Renal cortex interstitium (tissue), 15 donors: ENCODE measurements at places on chromosomes 12 and 14.

GRCh38 chr12:63150713-63151622 is at the start of gene AVPR1A:
Gene AVPR1A (minus strand): TSS chr12:63151201. CDS start chr12:63150836, 365 bp downstream.
- no peak for DNase-seq

- peak; percentile 63 for DNase-seq
Measured at GRCh38 chr12:22457085-22457484, 87.3 kb downstream of the C2CD5 start.

DNA sequence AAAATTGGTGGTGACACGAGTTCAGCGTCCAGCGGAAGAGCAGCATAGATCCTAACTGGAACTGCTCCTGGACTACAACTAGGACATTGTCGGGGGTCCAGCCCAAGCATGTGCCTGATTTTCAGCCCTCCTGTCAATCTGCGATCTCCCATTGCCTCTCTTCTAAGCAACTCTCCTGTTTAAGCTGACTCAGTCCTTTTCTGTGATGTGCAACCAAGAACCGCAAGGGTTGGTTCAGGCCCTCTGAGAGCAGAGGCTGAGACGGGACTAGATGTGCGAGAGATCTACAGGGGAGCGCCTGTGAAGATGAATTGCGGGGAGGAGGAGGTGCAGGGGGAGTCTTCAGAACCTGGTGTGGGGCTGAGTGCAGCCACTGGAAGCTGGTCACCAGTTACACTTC is 3.7 kb upstream of the PAPLN start:
- no peak for DNase-seq

GRCh38 chr12:71536939-71537622 is 97.5 kb downstream of the LGR5 start:
- no peak for DNase-seq

GRCh38 chr14:29759521-29760340 is 167.9 kb downstream of the PRKD1 start:
- no peak for DNase-seq

GRCh38 chr14:50359631-50360030 is 37.0 kb downstream of the CDKL1 start:
- DNase-seq = no peak

DNA sequence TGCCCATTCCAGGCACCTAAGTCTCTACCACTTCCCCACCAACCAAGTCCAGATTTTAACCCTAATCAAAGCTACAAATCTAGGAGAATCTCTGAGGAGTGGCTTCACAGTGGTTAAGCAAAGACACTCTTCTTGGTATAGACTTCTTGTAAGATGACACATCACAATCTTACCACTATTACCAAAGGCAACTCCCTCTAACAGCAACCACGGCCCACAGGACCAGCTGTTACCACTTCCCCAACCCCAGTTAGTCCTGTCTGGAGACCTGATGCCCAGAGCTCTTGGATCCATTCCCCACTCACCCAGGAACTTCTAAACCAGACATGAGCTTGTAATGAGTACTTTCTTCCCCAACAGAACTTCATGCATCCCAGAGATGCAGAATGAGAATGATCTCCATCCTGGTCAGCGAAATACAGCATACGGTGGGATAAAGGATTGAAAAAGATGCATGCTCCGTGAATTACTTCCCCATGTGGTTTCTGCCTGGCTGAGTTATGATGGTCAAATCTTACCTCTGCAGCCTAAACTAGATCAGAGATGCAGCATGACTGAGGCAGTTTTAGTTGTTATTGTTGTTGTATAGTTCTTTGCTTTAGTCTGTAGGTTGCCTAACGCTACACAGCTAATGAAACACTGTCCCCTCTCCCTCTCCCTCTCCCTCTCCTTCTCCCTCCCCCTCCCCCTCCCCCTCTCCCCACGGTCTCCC is 87.7 kb upstream of the FOXN3 start:
- no peak for DNase-seq

DNA sequence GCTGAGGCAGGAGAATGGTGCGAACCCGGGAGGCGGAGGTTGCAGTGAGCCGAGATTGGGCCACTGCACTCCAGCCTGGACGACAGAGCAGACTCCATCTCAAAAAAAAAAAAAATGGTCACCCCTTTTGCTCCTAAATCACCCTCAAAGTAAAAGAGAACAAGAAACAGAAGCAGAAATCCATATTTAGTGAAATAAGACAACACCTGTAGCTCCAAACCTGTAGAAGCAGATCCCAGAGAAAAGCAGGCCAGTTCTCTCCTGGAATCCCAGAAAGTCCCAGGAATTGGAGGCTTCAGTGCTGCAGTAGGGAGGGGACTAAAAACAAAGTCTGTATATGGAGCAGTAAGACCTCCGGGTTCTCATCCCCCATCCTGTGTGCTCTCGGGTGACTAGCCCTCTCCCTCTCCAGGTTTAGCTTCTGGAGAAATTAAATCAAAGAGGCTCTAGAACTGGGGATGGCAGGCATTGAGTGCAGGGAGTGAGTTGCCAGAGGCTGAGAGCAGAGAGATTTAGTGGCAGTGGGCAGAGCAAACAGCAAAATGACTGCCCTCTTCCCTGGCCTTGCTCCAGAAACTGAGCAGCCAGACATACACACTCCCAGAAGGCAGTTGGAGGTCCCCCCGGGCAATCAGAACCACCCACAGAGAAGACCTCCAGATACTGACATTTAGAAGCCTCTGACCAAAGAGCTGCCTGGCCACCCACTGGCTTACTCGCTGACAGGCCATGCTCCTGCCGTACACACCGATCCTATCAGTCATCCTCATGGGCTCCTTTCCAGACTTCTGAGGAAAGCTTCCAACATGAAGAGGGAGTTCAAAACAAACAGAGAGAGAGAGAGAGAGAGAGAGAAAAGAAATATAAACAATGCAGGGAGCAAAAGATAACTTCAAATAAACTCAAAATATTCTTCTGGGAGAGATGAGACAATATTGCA is 6.3 kb upstream of the MLXIP start:
- DNase-seq = no peak

GRCh38 chr14:72567226-72567625 is 326.7 kb downstream of the DPF3 start:
- no peak for DNase-seq

GRCh38 chr12:41230756-41231155 is 42.6 kb downstream of the PDZRN4 start:
- DNase-seq = no peak

DNA sequence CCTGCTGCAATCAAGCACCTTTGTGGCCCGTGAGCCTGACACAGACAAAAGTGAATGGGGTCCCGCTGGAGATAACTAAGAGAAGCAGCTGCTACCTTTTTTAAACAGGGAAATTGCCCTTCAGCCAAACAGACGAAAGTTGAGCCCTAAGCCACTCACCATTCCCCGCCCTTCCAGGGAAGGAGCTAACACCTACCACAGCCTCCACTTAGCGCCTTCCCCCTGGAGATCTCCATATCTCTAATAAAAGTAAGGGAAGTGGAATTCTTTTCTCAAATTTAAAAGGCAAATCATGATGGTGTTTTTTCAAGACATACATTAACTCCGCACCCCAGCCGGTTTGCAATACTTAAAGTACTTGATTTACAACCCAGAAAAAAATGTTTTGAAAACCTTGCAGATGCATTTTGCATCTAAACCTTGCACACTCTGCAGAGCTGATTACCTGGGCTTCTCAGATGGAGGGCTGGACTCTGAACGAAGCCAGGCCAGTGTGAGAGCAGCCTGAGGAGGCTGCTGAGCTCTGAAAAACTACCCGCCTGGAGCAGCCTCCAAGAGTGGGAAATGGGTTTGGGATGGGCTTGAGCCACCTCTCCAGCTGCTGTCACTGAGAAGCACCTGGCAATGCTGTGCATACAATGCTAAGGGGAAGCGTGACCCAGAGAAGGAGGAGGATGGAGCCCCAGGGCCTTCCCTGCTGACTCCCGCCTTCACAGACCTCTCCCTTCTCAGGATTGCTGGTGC is 10.0 kb downstream of the NUAK1 start:
- no peak for DNase-seq

GRCh38 chr14:87632796-87633195 is 360.2 kb downstream of the GALC start:
- no peak for DNase-seq

GRCh38 chr14:53444677-53445312 is 291.7 kb upstream of the DDHD1 start:
- DNase-seq = no peak

DNA sequence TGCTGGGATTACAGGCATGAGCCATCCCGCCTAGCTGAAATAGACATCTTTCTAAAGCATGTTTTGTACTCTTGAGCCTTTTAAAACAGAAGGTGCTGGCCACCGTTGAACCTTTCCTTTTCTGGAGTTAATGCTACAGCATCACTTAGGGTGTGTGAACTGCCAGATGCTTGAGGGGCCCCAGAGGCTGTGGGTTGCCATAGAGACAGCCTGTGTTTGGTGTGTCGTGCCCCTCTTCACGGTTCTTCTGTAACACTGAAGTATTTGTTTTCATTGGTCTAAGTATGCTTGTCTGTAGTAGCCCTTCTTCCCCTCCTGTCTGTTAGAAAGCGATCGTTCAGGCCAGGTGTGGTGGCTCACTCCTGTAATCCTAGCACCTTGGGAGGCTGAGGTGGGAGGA is 30.8 kb downstream of the PLEKHG3 start:
- no peak for DNase-seq

DNA sequence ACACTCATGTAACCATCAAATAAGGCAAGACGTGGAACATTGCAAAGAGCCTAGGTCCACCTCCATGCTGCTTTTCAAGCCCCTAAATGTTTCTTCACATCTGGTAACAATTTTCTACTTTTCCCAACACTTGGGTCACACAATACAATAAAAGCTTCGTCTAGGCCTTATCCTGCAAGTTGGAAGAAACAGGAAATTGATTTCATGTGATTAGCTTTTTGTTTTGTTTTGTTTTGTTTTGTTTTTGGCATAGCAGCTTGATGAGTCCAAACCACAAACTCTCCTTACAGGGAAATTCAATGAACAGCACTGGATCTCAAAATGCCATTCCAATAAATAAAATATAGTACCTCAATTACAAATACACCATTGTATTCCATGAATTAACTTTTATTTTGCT is 19.3 kb downstream of the TAS2R50 start:
- DNase-seq = no peak

- DNase-seq = no peak
Measured at GRCh38 chr14:69535230-69535848, 39.3 kb downstream of the CCDC177 start.

DNA sequence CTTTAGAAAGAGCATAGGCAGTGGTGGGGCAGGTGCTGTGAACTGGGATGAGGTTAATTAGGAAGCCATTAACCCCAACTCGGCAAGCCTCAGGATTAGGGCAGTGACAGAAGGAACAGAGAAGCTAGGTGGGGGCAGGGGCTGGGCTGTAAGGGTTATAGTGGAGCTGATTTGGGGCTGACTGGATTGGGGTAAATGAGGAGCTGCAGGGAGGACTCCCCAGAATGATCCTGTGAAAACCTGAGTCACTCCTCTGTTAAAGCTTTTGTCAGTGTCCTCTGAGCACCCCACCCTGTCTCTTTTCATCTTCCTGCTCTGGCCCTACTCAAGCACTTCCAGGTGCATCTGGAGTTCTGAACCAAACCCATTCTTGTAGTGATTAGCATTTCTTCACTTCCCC is 4.4 kb downstream of the KLC1 start:
- no peak for DNase-seq

DNA sequence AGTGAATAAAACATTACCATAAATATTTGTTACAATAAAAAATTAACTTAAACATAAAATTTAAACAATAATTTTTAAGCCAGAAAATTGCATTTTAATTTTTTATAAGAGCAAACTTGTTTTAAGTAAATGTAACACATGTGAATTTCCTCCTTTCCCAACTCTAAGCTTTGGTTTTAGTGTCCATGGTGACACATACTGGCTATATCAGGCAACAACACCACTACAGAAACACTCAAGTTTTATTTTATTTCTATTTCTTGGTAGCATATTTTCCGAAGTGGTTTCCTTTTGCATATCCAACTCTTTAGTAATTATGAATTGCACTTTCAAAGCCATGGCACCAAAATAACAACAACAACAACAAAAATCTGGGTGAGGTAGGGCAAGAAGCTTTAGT is 2.2 kb downstream of the NELL2 start:
- no peak for DNase-seq

DNA sequence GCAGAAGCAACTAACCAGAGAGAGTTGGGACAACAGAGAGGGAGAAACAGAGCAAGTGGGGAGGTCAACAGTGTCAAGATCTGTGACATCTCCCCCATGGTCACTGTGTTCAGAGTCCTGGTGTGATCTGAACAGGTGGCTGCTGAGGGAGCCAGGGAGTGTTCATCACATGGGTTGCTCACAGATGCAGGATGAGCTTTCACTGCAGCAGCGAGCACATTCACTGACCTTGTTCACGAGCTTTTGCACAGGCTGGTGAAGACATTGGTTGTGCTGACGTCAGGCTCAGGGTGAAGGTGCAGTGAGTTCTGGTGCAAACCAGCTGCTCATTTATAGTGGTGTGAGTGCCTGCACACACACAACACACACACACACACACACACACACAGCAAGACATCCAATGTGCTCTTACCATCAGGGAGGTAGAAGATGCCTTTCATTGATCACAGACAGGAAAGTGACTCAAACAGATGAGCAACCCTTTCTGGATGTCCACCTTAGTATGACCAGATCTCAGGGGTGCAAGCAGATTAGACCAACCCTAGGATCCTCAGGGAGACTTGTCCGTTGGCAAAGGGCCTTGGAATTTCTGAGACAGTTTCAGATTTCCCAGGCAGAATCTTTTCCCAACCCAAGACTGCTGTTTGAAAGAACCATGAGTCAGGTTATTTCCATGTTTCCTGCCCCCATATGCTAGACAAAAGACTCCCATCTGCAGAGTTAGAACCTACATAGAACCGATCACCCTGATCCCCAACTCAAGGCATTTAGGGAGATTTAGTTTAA is 44.3 kb upstream of the OR10AD1 start:
- no peak for DNase-seq

GRCh38 chr14:89609500-89610100 is 192.6 kb upstream of the FOXN3 start:
- DNase-seq = no peak

DNA sequence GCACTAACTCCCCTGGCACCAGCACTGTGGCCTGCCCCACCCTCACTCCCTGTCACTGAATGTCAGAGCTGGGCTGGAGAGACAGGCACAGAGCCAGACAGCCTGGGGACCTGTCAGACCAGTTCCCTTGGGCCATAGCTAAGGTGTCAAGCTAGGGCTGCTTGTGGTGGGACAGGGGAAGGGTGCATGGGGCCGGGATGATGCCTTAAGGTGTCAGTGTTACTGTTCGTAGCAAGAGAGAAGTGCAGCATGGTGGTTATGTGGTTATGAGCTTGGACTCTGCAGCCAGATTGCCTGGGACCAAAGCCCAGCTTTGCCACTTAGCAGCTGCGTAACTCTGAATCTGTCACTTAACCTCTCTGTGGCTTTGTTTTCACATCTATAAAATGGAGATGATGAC is 3.8 kb downstream of the RAPGEF3 start:
- no peak for DNase-seq

- no peak for DNase-seq
Measured at GRCh38 chr12:53071591-53072551, 7.3 kb downstream of the SPRYD3 start.

DNA sequence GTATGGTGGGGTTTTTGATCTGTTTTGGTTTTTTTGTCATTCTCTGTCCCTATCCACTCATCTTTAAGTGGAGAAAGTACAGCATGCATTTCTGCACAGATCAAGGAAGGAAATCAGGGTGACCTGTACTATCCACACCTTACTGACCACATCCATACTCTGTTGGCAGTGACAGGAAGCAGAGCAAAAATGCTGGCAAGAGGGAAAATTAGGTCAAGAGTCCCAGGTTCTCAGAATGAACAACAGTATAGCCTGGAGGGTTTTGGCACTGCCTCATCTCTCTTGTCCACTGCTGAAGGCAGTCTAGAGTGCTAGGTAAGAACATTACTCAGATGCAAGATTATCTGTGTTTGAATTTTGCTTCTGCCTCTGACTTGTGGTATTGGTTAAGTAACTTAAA is 70.7 kb downstream of the TAOK3 start:
- no peak for DNase-seq
